ENCODE measurements at places on chromosomes 5 and 9. TPM values are rescaled to one million over a fixed set of nuclear protein-coding genes. Genes with fewer than 3 reads are reported as not detected.

DNA sequence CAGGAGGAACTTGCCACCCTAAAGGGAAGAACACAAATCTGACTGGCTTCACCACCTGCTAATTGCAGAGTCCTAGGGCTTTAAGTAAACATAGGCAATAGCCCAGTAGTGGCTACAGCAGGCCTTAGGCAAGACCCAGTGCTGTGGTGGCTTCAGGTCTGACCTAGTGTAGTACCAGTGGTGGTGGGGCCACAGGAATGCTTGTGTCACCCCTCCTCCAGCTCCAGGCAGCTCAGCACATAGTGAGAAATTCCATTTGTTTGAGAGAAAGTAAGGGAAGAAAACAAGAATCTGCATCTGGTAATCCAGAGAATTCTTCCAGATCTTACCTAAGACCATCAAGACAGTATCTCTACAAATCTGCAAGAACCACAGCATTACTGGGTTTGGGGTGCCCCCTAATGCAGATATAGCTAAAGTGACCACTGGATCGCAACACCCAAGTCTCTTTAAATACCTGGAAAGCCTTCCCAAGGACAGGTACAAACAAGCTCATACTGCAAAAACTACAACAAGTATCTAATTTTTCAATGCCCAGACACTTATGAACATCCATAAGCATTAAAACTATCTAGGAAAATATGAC lies 102.6 kb upstream of the TRPM3 start:
- no peak for ATAC-seq

Gene FRMD3
- total RNA-seq = 4.5 TPM

Gene SPATA31C1
- 0.16 TPM for total RNA-seq

Gene ZNF454
- 0.41 TPM for total RNA-seq

GRCh38 chr5:96439477-96440184 lies 6.6 kb upstream of the PCSK1 start:
- ATAC-seq = no peak

- no peak for ATAC-seq
Observed at GRCh38 chr5:180216646-180217171, 7.7 kb upstream of the RASGEF1C start.

Gene GABRA6
- total RNA-seq = not detected

DNA sequence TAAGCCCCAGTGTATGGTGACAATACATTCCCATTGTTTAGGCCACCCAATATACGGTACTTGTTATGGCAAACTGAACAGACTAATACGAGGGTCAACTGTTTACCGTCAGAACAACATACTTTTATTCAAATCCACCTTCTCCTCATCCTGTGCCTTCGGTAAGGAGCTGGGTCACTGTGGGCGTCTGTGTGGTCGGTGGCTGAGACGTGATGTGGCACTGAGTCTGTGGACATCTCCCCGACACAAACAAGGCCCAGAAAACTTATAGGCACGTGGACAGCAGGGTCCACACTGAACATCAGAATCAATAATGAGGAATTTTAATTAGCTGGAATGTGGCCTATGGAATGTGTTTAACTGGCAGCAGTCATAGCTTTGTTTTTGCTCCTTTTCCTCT lies 154.3 kb upstream of the IRX2 start:
- ATAC-seq = no peak

DNA sequence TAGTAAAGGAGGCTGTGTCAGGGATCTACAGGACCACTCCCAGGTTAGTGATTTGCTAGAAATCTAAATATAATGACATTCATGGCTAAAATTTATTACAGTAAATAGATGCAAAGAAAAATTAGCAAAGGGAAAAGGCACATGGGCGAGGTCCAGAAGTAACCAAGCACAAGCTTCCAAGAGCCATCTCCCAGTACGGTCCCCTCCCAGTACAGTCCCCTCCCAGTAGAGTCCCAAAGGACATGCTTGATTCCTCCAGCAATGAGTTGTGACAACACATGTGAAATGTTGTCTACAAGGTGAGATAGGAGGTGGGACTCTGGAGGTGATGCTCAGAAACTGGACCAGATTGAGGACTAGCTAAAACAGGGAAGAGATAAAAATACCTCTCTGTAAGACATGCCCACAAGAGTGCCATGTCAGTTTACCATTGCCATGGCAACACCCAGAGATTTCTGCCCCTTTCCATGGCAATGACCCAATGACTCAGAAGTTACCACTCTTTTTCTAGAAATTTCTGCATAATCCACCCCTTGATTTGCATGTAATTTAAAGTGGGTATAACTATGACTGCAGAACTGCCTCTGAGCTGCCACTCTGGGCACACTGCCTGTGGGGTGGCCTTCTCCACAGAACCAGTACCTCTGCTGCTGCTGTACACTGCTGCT lies 27.9 kb upstream of the CEMIP2 start:
- ATAC-seq = no peak

Gene HSPA4
- 81.1 TPM for total RNA-seq

Gene PHF24
- 0.41 TPM for total RNA-seq

Gene SPATA31A7
- 0.05 TPM for total RNA-seq

Gene DNM1
- total RNA-seq = 54.3 TPM

DNA sequence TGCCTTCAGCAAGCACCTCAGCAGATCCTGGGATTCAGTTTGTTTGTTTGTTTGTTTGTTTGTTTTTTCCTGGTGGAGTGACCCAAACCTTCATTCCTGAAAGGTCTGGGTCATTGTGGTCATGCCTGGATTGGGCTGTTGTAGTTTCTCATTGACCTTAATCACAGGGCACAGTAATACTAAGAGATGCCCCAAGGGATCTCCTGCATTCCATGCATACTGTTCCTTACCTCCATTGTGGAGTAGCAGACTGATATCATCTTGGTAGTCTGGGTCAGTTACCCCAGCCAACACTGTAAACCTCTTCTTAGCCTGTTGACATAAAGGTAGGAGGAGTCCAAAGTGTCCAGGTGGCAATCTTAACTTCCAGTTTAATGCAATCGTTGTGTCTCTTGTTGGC lies 1466.7 kb upstream of the CDH9 start:
- ATAC-seq = no peak

DNA sequence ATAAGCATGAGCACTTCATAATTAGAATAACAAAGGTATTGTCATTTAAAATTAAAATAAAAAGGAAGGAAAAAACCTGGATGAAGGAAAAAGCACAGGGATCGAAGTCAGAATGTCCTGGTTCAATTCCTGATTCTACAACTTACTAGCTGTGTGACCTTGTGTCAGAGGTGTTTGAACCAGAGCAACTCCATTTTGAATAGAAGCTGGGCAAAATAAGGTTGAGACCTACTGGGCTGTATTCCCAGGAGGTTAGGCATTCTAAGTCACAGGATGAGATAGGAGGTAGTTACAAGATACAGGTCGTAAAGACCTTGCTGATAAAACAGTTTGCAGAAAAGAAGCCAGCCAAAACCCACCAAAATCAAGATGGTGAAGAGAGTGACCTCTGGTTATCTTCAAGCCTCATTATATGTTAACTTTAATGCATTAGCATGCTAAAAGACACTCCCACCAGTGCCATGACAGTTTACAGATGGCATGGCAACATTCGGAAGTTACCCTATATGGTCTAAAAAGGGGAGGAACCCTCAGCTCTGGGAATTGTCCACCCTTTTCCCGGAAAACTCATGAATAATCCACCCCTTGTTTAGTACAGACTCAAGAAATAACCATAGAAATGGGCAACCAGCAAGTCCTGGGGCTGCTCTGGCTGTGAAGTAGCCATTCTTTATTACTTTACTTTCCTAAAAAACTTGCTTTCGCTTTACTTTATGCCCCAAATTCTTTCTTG lies 412.7 kb downstream of the PIK3R1 start:
- ATAC-seq = peak; percentile 57

GRCh38 chr5:29023541-29023940 lies 1985.2 kb upstream of the CDH9 start:
- no peak for ATAC-seq

Gene NME5
- 26.2 TPM for total RNA-seq

- no peak for ATAC-seq
Observed at GRCh38 chr5:128287740-128288139, 204.2 kb downstream of the SLC12A2 start.

Gene SHOC1
- 0.04 TPM for total RNA-seq

Gene NSG2
- total RNA-seq = 20.5 TPM

GRCh38 chr9:30349526-30350513 lies 2034.6 kb upstream of the ACO1 start:
- ATAC-seq = no peak

- ATAC-seq = no peak
Observed at GRCh38 chr9:2317591-2317990, 302.4 kb downstream of the SMARCA2 start.

DNA sequence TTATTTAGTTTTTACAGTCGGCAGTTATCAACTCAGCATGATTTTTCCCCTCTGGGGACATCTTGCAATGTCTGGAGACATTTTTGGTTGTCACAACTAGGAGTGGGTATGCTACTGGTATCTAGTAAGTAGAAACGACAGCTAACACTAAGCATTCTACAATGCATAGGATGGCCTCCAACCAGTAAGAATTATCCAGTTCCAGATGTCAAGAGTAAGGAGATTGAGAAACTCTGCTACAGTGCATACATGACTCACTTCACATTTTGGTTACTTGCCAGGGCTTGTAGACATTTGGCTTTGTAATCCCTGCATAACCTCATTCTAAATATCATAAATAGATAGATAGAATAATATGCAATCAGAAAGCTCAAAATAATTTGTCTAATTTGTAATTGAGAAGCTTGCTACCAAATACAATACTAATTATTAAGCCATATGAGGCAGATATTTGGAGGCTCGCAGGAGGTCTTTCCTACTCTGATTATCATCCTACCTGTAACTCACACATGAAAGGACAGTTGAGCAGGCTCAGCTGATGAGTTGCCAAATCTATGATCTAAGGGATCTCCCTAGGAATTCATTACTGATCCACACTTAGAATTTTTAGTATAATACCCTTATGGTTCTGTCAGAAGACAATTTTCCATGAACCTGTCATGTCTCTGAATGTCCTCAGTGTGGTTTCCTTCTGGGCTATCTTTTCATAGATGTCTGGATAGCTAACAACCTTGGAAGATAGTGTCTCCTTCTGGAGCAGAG lies 346.9 kb upstream of the TLE4 start:
- peak; percentile 78 for ATAC-seq

Gene FAM221B
- 0.32 TPM for total RNA-seq

Gene ADAMTS13
- 14.3 TPM for total RNA-seq

Gene KLF4
- total RNA-seq = 17.2 TPM

Gene PAPPA
- 15.8 TPM for total RNA-seq

Gene IFNA2
- total RNA-seq = not detected

Gene PCDHGB1
- total RNA-seq = 4.4 TPM

DNA sequence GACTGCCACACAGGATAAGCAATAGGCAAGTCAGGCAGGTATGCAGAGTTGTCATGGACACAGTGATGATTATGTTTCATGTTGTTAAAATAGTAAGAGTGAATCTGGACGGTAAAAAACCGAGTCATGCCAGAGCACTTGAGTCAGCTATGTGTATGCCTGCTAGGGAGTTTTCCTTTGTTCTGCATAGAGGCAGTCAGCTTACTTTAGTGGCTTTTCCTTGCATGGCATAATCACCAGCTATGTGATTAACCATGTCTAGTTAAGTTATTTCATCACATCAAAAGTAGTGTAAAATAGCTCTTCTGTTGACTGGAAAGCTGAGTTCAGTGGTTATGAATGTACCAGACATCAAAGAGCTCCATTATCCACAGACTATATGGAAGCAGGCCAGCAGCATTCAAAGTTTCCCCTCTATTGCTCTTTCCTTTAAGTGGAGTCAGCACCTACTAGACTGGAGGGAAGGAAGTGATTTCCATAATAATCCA lies 989.8 kb downstream of the TLE1 start:
- ATAC-seq = peak; percentile 79

Gene IRX2
- total RNA-seq = 13.9 TPM

- ATAC-seq = no peak
Observed at GRCh38 chr5:135176991-135177390, 143.0 kb upstream of the PITX1 start.

- no peak for ATAC-seq
Observed at GRCh38 chr9:116741742-116742141, 54.6 kb downstream of the TRIM32 start.

Gene SLC45A2
- 1.0 TPM for total RNA-seq

DNA sequence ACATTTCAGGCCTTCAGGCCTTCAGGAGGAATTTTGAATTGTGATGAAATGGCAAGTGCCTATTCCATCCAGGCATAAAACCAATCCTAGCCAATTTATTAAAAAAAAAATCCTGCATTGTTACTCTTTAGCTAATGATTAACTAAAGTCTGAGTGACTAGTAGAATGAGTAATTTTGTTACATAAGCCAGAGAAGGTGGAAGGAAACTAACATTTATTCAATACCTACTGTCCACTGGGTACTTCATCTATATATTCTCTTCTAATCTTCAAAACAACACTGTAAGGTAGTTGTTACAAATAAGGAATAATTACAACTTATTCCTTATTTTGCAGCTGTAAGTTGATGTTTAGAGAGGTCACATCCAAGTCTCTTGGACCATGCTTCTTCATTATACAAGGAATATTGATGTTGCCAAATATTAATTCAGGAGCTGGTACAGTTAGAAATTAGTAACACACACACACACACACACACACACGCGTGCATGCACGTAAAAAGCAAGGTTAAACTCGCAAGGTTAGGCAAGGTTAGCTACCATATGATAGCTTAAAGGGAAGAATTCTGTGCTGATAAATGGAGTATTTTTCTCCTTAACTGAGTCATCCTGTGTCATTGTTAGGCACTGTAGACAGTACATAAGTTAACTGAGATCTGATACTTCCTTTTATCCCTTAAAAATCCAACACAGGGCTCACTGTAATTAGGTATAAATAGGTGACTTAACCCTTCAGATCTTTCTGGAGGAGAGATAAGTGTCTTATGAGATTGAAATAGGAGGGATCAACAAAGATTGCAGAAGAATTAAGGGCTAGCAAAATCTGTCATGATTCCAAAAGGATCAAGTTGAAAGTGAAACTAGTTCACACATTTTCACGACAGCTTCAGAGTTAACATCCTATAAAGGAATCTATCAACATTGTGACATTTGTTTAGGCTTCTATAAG lies 596.9 kb downstream of the PDE4D start:
- ATAC-seq = no peak

DNA sequence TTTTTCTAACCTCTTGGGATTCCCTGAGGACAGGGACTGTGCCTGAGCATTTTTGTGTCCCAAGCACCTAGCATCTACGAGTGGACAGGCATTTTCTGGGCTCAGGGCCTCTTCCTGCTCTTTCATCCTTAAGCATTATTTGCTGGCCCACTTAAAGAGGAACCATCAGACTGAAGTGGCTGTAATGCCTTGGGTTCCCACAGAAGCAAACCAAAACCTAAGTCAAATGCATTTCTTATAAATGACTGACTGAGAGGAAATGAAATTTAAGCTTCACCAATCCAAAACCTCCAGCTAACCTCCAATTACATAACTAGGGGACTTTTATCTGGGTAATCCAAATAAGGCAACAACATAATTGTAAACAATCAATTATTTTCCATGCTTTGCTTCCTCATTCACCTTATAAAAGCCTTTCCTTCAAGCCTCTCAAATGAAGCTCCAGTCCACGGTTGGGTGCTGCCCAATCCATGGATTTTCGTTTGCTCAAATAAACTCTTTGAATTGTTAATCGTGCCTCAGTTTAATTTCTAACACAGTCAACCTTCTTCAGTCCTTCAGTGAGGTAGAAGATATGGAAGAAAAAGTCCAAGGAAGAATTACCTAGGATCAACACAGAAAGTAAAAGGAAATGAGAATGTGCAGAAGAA lies 25.3 kb upstream of the SLC31A2 start:
- ATAC-seq = no peak

- ATAC-seq = no peak
Observed at GRCh38 chr9:90290716-90291485, 351.7 kb downstream of the DIRAS2 start.

Gene SLC6A18
- total RNA-seq = not detected

- ATAC-seq = peak; percentile 87
Observed at GRCh38 chr5:149271716-149272563, at the start of gene AFAP1L1. TSS of gene AFAP1L1 (plus strand) at chr5:149271859. CDS start at chr5:149271969, 110 bp downstream.

Data from motor neuron (in vitro differentiated cells).